Nephron progenitor cell (in vitro differentiated cells): ENCODE measurements at places on chromosomes 4 and X.

- DNase-seq: no peak
Observed at GRCh38 chr4:73831569-73831968, 4.9 kb upstream of the CXCL6 start.

DNA sequence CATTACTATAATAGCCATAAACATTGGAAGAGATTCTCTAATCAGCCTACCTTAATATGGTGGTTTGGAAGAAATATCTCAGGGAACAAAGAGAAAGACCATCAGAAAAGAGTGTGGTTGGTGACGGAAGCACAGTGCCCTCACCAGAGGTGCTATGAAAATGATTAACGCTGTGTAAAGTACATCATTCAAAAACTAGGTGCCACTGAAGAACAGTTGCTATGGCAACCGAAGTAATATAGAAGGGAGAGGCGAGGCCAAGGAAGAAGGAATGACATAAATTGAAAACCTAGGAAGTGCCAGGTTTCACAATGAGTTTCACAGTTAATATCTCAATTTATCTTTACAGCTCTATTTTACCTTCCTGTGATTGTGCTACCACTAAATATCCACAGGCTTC is 57.0 kb upstream of the ARSJ start:
- DNase-seq: no peak

DNA sequence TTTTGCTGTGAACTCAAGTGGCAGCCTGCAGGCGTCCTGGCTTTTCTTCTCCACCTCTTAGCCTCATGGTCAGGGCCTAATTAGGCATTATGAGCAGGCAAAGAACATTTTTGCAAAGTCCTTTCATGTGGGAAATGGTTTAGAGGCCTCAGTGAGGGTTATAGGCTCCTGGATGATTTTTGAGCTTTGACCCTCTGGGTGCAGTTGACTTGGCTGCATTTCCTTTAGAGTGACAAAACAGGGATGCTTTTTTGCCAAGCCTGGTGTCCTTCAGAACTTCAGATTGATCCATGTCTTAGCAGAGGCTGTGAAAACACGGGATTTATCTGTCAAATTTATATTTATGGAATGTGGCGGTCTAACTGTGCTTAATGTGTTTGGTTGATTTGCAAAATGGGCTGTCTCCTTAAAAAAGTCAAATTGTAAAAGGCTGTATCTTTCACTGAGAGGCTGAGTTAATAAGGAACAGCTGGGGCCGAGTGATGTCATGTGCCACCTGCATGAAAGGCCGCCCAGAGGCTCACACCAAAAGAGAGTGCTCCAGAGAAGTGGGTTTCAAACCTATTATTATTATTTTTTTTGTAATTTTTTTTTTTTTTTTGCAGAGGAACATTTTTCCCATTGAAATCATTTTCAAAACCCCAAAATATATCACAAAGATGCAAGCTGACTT is 192.2 kb upstream of the ARX start:
- DNase-seq: no peak

DNA sequence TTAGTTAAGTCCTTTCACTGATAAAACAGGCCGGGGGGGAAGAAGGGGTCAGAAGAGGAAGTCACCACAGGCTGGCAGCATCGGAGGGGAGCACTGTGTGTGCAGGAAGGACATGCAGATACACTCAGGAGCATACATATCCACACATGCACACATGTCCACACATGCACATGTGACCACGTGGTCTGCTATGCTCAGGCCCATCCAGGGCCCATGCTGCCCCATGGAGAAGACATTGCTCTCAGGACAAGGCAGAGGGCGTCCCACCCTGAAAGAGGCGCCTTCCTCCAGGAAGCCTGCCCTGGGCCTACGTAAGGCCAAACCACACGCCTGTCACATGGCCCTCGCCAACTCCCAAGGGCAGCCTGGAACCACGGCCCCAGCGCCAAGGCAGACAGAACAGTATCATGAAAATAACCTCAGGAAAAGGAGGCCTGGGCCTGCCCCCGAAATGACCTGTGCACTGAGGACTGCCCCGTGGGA is 15.8 kb downstream of the WDR1 start:
- DNase-seq: no peak

DNA sequence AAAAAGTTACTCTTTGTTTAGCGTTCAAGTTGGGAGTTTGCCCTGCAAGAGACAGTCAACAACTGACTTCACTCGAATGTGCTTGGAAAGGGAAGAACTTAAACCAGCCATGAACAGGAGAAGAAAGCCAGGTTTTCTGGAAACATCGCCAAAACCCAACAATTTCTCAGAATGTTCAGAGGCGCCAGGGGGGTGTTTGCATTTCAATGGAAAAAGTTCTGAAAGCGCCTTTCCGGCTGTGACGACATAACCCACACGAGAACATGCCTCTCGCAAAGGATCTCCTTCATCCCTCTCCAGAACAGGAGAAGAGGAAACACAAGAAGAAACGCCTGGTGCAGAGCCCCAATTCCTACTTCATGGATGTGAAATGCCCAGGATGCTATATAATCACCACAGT is 78.1 kb upstream of the ADGRA3 start:
- no peak for DNase-seq

- no peak for DNase-seq
Observed at GRCh38 chr4:86688026-86688425, 93.9 kb downstream of the PTPN13 start.

GRCh38 chr4:176788248-176788647 is 4.5 kb downstream of the VEGFC start:
- DNase-seq: no peak

DNA sequence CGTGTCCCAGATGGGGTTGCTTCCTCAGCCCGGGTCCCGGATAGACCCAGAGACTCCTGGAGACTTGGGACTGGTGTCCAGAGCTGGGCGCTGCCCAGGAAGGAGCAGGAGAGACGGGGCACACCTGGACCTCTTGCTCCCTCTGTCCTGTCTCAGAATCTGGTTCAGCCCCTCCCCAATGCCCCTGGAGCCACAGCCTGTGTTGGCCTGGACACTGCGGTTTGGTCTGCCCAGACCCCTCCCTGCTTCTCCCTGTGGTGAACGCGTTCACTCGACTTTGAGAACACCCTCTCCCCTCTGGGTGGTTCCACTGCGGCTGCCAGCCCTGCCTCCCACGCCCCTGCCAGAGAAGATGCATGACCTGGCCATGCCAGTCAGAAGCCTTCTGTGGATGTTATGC is 111.1 kb downstream of the HMX1 start:
- DNase-seq: no peak

DNA sequence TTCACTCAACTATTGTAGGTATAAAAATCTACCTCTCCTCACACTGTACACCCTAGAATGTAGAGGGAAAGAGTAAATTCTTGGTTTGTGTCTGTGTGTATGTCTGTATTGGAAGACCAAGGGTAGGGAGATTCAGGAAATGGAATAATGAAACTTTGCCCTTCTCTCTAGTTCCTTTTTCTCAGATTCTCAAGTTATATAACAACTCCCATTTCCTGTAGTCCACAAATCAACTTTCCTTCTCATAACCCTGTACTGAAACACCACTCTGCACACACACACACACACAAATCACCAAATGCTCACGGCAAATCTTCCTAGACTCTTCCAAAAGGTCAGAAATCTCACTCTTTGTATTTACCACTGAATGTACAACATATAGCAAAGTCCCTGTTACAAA is 824.5 kb upstream of the DIAPH2 start:
- DNase-seq: no peak

DNA sequence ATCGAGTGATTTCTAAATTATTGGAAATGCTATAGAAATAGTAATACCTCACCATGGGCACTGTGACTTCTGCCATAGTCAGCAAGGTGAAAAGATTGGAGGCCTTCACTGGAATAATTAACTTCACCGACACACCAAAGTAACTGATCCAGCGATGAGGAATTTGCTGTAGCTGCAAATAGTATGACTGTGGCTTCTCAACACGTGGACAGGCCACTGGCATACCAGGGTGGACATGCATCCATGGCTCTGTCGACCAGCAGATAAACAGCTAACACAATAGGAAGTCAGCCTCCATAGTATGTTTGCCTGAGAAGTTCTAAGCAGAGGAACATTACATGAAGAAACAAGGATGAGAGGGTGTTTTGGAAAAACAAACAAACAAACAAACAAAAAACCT is 10.9 kb upstream of the FAT4 start:
- DNase-seq: no peak

- DNase-seq: peak; percentile 5
Observed at GRCh38 chrX:128816919-128817318, 706.4 kb downstream of the SMARCA1 start.

- DNase-seq: no peak
Observed at GRCh38 chr4:128908735-128909134, 99.2 kb downstream of the JADE1 start.

GRCh38 chr4:4386736-4387392 is at the start of gene NSG1:
Gene NSG1 (plus strand): TSS chr4:4387102. CDS start chr4:4387630, 528 bp downstream.
- DNase-seq: peak; percentile 78

DNA sequence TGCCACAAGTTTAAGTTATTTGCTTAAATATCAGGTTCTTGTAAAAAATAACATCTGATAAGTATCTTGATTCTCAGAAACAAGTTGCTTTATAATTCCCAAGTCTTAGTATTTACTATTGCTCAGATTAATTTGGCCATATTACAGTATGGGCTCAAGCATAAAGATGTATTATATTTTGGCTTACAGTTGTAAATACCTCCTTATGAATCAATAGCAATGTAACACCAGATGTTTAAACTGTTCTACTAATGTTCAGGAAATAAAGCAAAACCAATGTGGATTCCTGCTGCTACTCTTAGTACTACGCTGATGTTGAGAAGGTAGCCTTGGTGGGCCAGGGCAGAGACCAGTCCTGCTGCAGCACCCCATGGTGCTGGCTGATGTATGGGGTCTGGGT is 102.7 kb downstream of the MGST2 start:
- no peak for DNase-seq

- DNase-seq: no peak
Observed at GRCh38 chr4:75484190-75484589, 30.0 kb downstream of the RCHY1 start.

GRCh38 chr4:13097971-13098370 is 386.2 kb downstream of the RAB28 start:
- DNase-seq: no peak

DNA sequence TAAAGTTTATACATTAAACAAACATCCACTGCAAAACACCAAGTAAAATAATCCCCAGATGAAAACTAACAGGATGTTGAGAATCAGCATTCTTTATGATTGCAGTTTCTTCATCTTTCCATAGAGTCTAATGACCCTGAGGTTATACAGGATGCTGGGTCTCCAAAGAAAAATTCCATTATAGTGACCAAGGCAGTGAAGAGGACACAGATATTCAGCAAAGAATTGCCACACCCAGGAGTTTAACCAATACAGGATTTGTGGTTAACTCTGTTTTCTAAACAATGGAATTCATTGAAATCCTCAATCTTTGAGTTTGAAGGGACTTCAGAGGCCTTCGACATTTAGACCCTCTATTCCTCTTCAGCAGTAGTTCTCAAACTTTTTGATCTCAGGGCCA is 76.2 kb upstream of the ESX1 start:
- no peak for DNase-seq

DNA sequence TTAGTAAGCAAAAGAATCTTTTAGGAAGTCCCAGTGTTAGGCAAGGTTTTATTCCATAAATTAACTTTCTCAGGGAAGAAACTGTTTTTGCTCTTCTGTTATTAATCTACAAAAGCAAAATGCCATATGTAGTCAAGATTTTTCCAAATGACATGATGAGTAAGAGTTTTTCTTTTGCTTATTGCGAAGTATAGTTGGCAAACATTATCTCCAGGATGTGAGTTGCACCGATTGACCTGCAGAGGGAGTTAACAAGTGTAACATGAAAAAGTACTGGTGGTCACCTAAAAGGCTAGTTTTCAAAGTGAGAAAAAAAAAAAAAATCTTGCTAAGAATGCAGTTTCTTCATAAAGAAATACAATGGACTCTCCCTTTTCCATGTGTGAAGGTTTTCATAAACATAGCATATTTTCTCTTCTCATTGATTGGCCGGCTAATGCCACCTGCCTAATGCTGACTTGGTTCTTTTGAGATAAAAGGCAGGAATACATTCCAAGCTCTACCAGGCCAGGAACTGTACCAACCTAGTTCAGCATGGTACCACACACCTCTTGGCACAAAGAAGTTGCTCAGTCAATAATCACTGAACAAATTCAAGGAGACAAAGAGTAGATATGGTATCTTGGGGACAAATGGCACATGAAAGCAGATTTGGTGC is 100.2 kb downstream of the LNX1 start:
- DNase-seq: peak; percentile 9

- no peak for DNase-seq
Observed at GRCh38 chrX:27924261-27924660, 57.0 kb downstream of the DCAF8L1 start.

DNA sequence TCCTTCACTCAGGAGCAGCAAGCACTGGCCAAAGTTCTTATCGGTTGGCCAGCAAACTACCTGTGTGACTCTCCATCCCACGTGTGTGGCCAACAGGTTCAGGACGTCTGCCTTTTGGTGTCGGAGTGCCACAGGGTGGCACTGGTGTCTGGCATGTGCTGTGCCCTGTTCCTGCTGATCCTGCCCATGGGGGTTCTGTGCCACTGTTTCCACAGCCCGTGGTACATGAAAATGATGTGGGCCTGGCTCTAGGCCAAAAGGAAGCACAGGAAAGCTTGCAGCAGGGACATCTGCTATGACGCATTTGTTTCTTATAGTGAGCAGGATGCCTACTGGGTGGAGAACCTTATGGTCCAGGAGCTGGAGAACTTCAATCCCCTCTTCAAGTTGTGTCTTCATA is 4.6 kb upstream of the TLR2 start:
- no peak for DNase-seq

- no peak for DNase-seq
Observed at GRCh38 chr4:146998157-146998556, 52.5 kb upstream of the TTC29 start.

GRCh38 chr4:81491943-81492342 is 20.2 kb upstream of the RASGEF1B start:
- DNase-seq: no peak

- no peak for DNase-seq
Observed at GRCh38 chrX:101349193-101349562, 636 bp upstream of the TIMM8A start.

- no peak for DNase-seq
Observed at GRCh38 chrX:12971282-12972003, 3.5 kb upstream of the TMSB4X start.

DNA sequence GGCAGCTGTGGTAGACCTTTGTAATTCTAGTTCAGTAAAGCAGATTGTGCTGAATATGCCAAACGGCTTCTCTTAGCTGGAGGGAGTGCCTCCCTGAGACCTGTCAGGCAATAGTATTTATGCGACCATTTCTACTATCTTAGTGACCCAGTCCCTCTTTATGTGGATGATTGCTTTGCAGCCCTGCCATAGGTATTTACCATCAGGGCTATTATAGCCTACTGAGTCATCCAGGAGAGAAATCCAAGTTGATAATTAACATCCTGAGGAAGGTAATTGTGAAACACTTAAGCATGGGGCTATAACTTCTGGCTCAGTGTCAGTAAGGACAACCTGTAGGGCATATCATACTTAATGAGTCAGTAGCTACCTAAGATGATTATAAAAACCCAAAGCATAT is 103.9 kb upstream of the MAOA start:
- no peak for DNase-seq

DNA sequence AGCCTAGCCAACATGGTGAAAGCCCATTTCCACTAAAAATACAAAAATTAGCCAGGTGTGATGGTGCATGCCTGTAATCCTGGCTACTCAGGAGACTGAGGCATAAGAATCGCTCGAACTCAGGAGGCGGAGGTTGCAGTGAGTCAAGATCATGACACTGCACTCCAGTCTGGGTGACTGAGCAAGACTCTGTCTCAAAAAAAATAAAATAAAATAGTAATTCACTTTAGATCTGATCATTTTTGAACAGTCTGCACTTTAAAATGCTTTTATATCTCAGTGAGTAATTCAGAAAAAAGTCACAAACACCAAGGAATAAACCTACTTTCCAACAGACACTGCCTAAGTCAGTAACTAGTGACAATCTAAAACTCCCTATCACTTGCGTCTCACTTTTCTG is 25.6 kb upstream of the CORIN start:
- no peak for DNase-seq
